ENCODE measurements at places on chromosomes 2 and 18.

- DNase-seq: no peak
Observed at GRCh38 chr18:49006641-49007454, 56.1 kb upstream of the SMAD7 start.

DNA sequence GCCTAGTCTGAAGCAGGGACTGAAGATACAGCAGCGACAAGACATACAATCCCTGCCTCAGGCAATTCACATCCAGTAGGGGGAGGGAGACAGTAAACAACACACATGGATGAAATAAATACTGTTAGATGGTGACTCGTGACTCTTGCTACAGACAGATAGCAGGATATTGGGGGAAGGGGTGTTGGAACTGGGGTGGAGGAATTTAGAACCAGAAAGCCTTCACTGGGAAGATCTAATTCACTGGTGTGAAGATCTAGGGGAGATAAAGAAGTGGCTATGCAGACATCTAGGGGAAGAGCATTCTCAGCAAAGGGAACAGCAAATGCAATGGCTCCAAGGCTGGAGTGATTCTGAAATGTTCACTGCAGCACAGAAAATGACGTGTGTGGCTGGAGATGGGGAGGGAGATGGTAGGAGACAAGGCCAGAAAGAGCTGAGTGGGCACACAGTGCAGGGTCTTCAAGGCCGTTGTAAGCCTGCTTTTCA is 52.6 kb upstream of the TMEM163 start:
- no peak for DNase-seq

GRCh38 chr2:194494401-194494800 is 1162.6 kb upstream of the SLC39A10 start:
- no peak for DNase-seq

- no peak for DNase-seq
Observed at GRCh38 chr2:36775806-36776205, 79.3 kb downstream of the VIT start.

DNA sequence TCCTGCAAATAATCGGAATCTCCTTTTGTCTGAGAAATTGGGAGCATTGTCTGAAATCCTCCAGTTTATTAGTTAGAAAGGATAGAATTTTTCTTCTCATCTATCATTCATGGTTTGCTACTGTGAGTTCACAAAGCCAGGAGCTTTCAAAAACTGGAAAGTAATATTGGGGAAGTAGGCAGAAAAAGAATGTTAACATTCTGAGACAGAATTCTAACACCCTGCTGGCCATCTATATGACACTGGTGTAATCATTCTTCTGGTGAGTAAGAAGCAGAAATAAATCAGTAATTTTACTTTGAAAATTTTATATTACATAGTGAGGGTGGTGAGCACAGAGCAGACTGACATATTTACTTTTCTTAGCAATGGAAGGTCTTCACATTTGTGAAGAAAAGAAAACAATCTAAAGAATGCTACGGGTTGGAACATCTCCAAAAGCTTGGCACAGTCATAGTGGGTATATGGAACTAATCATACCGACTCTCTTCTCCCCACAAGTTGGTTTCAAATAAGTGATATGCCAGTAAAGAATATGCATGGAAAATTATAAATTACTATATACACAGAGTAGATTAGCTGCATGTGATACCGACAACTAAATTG is 344.9 kb downstream of the LPIN1 start:
- DNase-seq: no peak

DNA sequence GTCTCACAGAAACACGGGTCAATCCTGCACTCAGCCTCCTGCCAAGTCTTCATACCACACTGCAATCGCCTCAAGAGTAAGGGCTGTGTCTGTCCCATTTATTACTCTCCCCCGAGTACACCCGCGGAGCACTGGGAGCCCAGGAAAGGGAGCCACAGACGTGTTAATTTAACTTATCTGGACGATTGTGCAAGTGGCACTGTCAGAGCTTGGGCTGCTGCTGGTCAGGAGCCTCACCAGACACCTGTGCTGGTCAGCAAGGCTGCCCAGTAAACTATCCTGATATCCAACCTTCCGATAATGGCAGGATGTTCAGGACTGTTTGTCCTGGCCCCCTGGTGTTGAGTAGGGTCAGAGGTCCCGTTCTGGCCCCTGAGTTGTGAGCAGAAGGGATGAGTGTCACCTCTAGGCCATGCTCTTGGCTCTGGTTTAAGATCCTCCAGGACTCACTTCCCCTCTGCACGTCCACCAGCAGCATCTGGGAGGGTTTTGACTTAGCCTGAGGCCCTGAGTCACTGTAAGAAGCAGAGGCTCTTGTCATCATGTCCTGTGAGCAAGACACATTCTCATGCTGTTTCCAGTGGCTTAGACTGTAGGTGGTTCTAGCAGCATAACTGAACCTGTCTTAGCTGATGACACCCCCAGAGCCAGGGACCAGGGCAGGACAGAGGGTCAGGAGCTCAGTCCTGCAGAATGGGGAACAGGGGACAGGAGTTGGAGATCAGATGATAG is 82.5 kb upstream of the ARL4C start:
- no peak for DNase-seq

GRCh38 chr2:172109256-172109987 is 6.7 kb upstream of the DLX2 start:
- no peak for DNase-seq

- no peak for DNase-seq
Observed at GRCh38 chr2:184611361-184612085, 13.2 kb downstream of the ZNF804A start.

Data from stimulated activated naive CD4-positive, alpha-beta T cell (primary cell).